ENCODE measurements at places on chromosomes 12 and 14.

DNA sequence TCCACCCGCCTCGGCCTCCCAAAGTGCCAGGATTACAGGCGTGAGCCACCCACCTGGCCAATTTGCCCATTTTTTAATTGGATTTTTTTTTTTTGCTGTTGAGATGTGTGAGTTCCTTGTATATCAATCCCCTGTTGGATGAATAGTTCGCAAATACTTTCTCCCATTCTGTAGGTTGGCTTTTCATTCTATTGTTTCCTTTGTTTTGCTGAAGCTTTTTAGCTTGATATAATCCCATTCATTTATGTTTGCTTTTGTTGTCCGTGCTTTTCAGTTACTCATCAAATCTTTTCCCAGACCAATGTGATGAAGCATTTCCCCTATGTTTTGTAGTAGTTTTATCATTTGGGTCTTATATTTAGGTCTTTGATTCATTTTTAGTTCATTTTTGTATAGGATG lies 36.4 kb downstream of the TRAF3 start:
- H3K27me3 ChIP-seq: no peaks in the 10 kb centered on the region
- no peak overlapping the region for H3K27ac ChIP-seq
- no peaks in the 10 kb centered on the region for H3K36me3 ChIP-seq
- no peaks in the 10 kb centered on the region for H3K4me1 ChIP-seq
- H3K4me3 ChIP-seq: no peak overlapping the region

GRCh38 chr14:51972566-51972965 lies 16.8 kb upstream of the RTRAF start:
- no peaks in the 10 kb centered on the region for H3K27me3 ChIP-seq
- DNase-seq: no peak
- no peak overlapping the region for H3K4me3 ChIP-seq
- H3K36me3 ChIP-seq: no peaks in the 10 kb centered on the region
- H3K4me1 ChIP-seq: no peaks in the 10 kb centered on the region

GRCh38 chr14:55540847-55541773 lies 38.9 kb upstream of the KTN1 start:
- no peaks in the 10 kb centered on the region for H3K4me1 ChIP-seq
- DNase-seq: no peak
- no peaks in the 10 kb centered on the region for H3K27me3 ChIP-seq
- no peak overlapping the region for H3K4me3 ChIP-seq
- no peaks in the 10 kb centered on the region for H3K36me3 ChIP-seq

DNA sequence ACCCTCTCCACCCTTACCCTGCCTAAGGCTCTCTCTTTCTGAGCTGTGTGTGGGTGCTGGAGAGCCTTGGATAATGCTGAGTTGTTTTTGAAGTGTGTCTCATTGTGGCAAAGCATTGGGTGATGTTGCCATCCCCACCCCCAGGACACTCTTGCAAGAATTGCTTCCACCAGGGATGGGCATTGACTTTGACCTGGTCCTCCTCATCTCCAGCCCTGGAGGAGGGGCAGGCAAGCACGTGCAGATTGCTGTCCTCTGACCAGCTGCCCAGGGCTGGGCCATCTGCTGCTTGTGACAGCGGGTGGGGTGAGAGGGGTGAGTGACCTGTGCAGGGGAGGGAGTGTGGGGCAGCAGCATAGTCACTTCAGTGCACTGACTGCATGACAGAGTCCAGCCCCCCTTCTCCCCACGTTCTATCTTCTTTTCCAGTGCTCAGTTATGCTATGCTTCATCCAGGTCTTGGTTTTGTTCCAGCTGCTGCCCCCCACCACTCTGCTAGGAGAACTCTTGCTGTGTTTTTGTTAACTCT lies 26.2 kb downstream of the SUSD6 start:
- H3K27ac ChIP-seq: no peak overlapping the region
- no peaks in the 10 kb centered on the region for H3K27me3 ChIP-seq
- H3K4me3 ChIP-seq: peak overlapping the region; percentile 21
- peaks cover 25% of the 10 kb centered on the region for H3K4me1 ChIP-seq
- no peak for DNase-seq

GRCh38 chr14:101561145-101561896 lies at the start of gene DIO3:
TSS of gene DIO3 (plus strand) at chr14:101561495.
- H3K4me1 ChIP-seq: no peaks in the 10 kb centered on the region
- H3K27me3 ChIP-seq: peaks cover 90% of the 10 kb centered on the region
- no peak for DNase-seq
- H3K27ac ChIP-seq: no peak within 1 kb of the TSS
- peak within 1 kb of the TSS; percentile 36 for H3K4me3 ChIP-seq
- H3K36me3 ChIP-seq: no peaks in the 10 kb centered on the region

DNA sequence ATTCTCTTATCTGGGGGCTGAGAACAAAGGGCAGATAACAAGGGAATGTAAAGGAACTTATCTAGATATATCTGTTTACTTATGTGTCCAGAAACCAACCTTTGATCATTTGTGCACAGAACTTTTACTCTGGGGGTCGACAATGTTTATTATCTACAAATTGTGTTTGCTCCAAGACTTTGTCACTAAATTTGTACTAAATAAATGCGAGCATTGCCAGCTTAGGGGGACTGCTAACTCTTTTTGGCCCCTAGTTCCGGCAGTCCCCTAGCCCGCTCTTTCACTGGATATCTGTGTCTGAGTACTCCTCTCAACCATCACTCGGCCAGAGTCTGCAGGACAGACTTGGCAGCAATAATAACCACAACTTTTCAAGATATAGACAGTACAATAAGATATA lies 88.2 kb downstream of the FSCB start:
- H3K27ac ChIP-seq: no peak overlapping the region
- DNase-seq: no peak
- no peaks in the 10 kb centered on the region for H3K27me3 ChIP-seq
- H3K36me3 ChIP-seq: no peaks in the 10 kb centered on the region
- H3K4me3 ChIP-seq: no peak overlapping the region

- H3K27ac ChIP-seq: no peak overlapping the region
- H3K4me3 ChIP-seq: no peak overlapping the region
- no peak for DNase-seq
Observed at GRCh38 chr14:89924268-89924667, 30.3 kb downstream of the EFCAB11 start.

DNA sequence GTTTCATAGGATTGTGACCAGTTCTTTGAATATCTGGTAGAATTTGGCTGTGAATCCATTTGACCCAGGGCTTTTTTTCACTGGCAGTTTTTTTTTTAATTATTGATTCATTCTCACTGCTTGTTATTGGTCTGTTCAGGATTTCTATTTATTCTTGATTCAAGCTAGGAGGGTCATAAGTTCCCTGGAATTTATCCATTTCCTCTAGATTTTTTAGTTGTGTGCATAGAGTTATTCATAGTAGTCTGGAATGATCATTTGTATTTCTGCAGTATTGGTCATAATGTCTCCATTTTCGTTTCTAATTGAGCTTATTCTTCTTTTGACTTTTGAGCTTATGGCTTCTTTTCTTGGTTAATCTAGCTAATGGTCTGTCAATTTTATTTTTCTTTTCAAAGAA lies 291.6 kb downstream of the AKAP6 start:
- H3K4me1 ChIP-seq: no peaks in the 10 kb centered on the region
- H3K36me3 ChIP-seq: no peaks in the 10 kb centered on the region
- DNase-seq: no peak
- H3K27me3 ChIP-seq: no peaks in the 10 kb centered on the region
- no peak overlapping the region for H3K27ac ChIP-seq
- H3K4me3 ChIP-seq: no peak overlapping the region

GRCh38 chr12:119176267-119177055 lies 2.3 kb upstream of the HSPB8 start:
- H3K4me1 ChIP-seq: peaks cover 12% of the 10 kb centered on the region
- H3K4me3 ChIP-seq: no peak overlapping the region
- no peaks in the 10 kb centered on the region for H3K36me3 ChIP-seq
- no peak for DNase-seq
- no peak overlapping the region for H3K27ac ChIP-seq
- H3K27me3 ChIP-seq: no peaks in the 10 kb centered on the region

GRCh38 chr14:89960914-89961313 lies 5.2 kb downstream of the TDP1 start:
- H3K27ac ChIP-seq: no peak overlapping the region
- no peaks in the 10 kb centered on the region for H3K27me3 ChIP-seq
- no peak for DNase-seq

- H3K4me1 ChIP-seq: 0 out of 2 replicates have a peak, but pooled peaks cover 4% of the 10 kb centered on the region
- H3K36me3 ChIP-seq: no peaks in the 10 kb centered on the region
- no peak overlapping the region for H3K4me3 ChIP-seq
- H3K27me3 ChIP-seq: no peaks in the 10 kb centered on the region
- no peak for DNase-seq
Observed at GRCh38 chr12:5034603-5035002, 9.1 kb upstream of the KCNA5 start.

GRCh38 chr12:16165506-16165905 lies 112.0 kb downstream of the SLC15A5 start:
- H3K36me3 ChIP-seq: no peaks in the 10 kb centered on the region
- no peak for DNase-seq
- no peaks in the 10 kb centered on the region for H3K4me1 ChIP-seq
- H3K4me3 ChIP-seq: no peak overlapping the region
- H3K27me3 ChIP-seq: no peaks in the 10 kb centered on the region
- no peak overlapping the region for H3K27ac ChIP-seq

DNA sequence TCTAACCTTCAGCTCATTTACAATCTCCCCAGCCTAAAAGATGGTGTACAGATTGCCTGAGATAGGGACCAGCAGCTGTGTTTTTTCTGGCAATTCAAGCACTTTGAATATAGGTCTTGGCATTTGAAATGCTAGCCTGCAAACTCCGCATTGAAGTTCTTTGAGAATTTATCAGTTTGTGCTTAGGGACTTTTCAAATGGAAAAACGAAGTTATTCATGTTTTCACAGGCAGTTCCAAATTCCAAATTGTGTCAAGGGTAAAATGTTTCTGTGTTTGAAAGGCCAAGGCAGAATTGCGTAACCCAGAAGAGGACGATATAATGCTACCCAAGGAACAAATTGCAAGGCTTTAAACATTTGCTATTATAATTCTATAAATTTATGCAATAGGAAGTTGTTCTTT lies 168.9 kb upstream of the RASSF8 start:
- H3K4me1 ChIP-seq: no peaks in the 10 kb centered on the region
- no peak overlapping the region for H3K27ac ChIP-seq
- no peaks in the 10 kb centered on the region for H3K36me3 ChIP-seq
- no peak for DNase-seq
- H3K4me3 ChIP-seq: no peak overlapping the region

DNA sequence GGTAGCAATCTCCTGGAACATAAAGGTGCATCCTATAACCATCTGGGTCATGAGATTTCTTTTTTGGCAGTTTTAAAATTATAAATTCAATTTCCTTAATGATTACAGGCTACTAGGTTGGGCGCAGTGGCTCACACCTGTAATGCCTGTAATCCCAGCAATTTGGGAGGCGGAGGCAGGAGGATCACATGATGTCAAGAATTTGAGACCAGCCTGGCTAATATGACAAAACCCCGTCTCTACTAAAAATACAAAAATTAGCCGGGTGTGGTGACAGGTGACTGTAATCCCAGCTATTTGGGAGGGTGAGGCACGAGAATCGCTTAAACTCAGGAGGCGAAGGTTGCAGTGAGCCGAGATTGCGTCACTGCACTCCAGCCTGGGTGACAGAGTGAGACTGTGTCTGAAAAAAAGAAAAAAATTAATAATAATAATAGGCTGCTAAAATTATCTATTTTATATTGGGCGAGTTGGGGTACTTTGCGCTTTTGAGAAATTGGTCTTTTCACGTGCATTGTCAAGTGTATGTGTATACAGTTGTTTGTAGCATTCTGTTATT lies 17.2 kb upstream of the ARF6 start:
- H3K4me3 ChIP-seq: no peak overlapping the region
- H3K36me3 ChIP-seq: no peaks in the 10 kb centered on the region
- H3K27me3 ChIP-seq: no peaks in the 10 kb centered on the region
- no peaks in the 10 kb centered on the region for H3K4me1 ChIP-seq

DNA sequence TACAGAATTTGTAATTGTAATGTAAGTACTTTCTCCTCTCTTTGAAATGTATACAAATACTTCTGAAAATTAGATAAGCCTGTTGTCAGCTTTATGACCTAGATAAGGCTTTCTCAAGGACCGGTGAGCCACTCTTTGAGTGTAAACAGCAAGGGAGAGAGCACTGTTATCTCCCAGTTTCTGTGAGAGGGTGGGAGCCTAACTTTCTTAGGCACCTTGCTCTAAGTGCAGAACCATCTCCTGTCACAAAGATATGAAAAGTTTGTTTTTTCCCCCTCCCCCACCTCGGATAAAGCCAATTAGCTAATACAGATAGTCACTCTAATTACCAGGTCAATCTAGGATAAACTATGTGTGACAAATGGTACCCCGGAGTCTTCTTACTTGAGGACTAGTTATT lies 35.8 kb downstream of the CAPS2 start:
- no peak overlapping the region for H3K27ac ChIP-seq
- H3K4me1 ChIP-seq: no peaks in the 10 kb centered on the region
- no peak for DNase-seq
- H3K36me3 ChIP-seq: no peaks in the 10 kb centered on the region
- no peaks in the 10 kb centered on the region for H3K27me3 ChIP-seq

DNA sequence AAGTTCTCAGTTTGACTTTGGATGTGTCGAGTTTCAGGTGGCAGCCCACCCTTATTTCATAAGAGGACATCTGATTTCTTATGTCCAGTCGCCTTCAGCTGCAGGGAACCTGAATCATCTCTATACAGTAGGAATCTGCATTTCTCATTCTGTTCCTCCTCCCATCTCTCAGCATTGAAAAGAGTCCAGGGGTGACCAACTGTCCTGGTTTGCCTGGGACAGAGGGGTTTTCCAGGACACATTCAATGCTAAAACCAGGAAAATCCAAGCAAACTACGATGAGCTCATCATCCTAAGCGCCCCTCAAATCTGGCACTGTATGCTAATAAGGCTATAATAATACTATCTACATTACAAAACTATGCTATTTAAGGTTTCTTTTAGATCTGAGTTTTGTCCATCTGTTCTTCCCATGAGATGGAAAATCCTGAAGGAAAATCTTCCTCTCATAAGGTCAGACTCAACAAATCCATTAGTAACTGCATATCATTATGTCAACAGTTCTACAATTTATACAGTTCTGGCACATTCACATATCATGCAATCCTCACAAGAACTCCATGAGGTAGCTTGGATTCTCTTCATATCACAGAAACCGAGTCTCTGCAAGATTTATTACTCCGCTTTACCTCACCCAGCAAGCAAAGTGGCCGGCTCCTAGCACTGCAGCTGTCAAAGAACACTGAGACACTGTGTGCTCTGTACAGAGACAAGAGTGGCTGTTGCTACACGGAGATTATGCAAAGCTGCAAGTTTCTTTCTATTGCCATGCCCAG lies 15.6 kb upstream of the CALM1 start:
- peaks cover 17% of the 10 kb centered on the region for H3K4me1 ChIP-seq
- no peak for DNase-seq
- H3K27me3 ChIP-seq: peaks cover 3% of the 10 kb centered on the region

- no peak overlapping the region for H3K4me3 ChIP-seq
- H3K4me1 ChIP-seq: no peaks in the 10 kb centered on the region
Observed at GRCh38 chr14:52366796-52367315, 52.7 kb downstream of the PTGER2 start.

DNA sequence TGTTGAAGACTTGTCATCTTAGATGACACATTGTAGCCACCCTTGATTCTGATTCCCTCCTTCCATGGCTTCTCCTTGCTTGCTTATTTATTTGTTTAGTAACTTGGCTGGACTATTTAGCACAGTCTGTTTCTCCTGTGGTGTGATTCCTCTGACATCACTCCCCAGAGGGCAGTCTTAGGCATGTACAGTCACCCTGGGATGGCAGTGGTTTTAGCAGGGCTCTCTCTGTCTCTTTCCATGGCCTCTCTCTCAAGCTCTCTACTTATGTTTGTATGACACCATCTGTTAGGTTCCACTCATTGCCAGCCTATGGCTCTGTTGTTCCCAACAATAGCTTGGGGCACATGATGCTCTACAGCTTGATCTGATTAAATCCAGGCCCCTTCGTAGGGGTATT lies 158.3 kb downstream of the ADGRD1 start:
- H3K27me3 ChIP-seq: no peaks in the 10 kb centered on the region
- no peaks in the 10 kb centered on the region for H3K4me1 ChIP-seq
- H3K36me3 ChIP-seq: no peaks in the 10 kb centered on the region

All from H1 (cell line).